ENCODE measurements at places on chromosomes 1 and 21. TPM values are rescaled to one million over a fixed set of nuclear protein-coding genes. Genes with fewer than 3 reads are reported as not detected.

The DEPDC1 gene
- total RNA-seq, result 25.3 TPM

The CRP gene
- not detected for total RNA-seq

The FCN3 gene
- not detected for total RNA-seq

The OR6P1 gene
- not detected for total RNA-seq

The CFHR3 gene
- total RNA-seq, result 0.48 TPM

The KCNE2 gene
- not detected for total RNA-seq

The TCHH gene
- total RNA-seq, result not detected

The SPATA21 gene
- total RNA-seq, result not detected

The MEF2D gene
- 10.0 TPM for total RNA-seq

The SHISAL2A gene
- total RNA-seq, result not detected

The LCE2B gene
- not detected for total RNA-seq

The GRHL3 gene
- 15.1 TPM for total RNA-seq

The KCNC4 gene
- 1.7 TPM for total RNA-seq

The OR2T11 gene
- total RNA-seq, result not detected

All from urinary bladder (tissue), 4 donors.